Thyroid gland (tissue), 4 donors: ENCODE measurements at places on chromosomes 5 and 9.

DNA sequence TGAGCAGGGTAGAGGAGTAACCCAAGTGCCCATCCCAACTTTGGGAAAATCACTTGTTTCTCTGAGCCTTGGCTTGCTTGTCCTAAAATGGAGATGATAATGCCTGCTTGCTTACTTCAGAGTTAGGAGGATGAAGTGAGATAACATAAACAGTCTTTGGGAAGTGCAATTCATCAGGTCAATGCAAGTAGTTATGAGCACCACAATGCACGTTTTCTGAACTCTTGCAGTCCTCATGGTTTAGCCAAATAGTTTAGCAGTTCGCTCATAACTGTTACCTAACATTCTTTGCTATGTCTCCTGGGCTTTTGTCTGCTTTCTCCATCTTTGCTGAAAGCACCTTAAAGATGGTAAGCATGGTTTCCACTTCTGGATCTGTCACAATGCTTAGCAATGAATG is 270.0 kb downstream of the ADAMTSL1 start:
- no peak for DNase-seq

GRCh38 chr9:136249877-136250559 is 4.4 kb upstream of the QSOX2 start:
- DNase-seq: no peak

DNA sequence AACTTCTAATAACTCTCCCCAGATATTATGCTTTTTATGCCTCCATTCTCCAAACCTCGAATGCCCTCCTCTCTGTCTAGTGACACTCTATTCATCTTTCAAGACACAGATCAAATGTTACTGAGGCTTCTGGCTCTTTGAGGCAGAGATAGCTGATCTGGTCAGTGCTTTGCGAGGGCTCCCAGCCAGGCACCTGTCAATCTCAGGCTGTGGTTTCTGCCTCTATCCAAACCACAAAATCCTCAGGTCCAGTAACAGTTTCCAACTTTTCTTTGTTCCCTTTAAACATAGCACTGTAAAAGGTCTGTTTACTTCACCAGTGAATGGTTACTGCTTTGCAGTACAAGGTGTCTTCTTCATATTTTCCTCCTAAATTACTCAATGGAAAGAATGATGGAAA is 11.5 kb upstream of the STK32A start:
- no peak for DNase-seq

GRCh38 chr9:14398473-14398872 is 84.5 kb upstream of the NFIB start:
- no peak for DNase-seq
